Activated CD8-positive, alpha-beta memory T cell treated with anti-CD3 and anti-CD28 coated beads for 4 hours (primary cell): ENCODE measurements at places on chromosomes 12 and 14.

GRCh38 chr14:50013198-50013918 is 103.0 kb downstream of the VCPKMT start:
- DNase-seq: no peak

DNA sequence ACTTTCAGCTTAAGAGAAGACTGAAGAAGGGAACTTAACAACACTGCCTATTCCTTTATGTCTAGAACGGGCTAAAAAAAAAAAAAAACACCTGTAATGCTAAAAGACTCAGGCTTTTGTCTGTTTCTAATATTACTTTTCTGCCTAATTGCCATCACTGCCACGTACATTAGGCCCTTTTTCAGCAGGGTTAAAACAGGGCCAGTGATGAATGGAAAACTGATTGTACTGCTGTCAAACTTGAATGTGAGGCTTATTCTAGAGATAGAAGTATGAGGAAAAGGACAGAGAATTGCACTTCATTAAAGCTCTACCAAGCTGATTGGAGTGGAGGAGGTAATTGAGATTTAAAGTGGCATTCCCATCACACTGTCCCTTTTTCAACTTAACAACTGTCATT is 535.8 kb downstream of the PRKD1 start:
- DNase-seq: no peak

- DNase-seq: no peak
Observed at GRCh38 chr14:30921305-30921704, 46.9 kb downstream of the COCH start.

DNA sequence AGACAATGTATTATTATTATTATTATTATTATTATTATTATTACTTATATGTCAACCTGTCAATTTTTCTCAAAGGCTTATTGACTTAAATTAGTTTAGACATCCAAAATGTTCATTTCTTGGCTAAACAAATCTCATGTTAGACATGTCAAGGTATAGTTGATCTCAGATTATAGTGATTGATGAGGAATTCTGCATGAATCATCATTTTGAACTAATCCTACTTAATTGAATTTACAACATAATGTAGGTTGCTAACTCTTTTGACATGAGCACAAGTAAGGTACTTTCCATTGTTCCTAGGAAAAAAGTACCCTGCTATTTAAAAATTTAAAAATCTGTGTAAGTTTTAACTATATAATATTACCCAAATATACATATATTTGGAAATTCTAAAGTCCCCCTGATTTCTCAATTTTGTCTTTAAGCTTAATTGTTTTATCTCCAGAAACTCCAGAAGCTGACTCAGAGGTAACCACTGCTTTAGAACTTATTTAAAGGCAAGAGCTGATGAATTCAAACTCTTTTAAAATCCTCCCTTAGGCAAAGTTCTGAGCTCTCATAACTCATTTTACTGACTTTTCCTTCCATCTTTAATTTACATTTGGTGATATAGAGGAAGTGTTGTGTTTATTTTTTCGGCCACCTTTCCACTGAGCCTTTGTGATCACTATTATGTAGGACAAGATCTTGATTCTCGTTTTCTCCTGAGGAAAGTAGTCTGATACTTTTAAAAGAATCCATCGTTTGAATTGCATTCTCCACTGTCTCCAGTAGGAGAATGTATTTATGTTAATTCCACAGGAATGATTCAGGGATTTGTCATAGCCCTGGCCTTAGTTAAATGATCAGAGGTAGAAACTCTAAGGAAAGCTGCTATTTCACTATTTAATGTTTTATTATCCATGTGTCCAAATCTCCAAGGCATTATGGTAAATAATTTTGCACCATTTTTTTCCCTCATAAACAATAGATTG is 1304.5 kb downstream of the AACS start:
- no peak for DNase-seq

GRCh38 chr12:52521568-52522266 is 1.5 kb upstream of the KRT5 start:
- DNase-seq: no peak

- DNase-seq: no peak
Observed at GRCh38 chr14:22403296-22403695, 185.7 kb downstream of the DAD1 start.

GRCh38 chr14:22898302-22899090 is 15.5 kb downstream of the REM2 start:
- DNase-seq: no peak

GRCh38 chr12:112165624-112166023 is 40.3 kb downstream of the TRAFD1 start:
- no peak for DNase-seq

DNA sequence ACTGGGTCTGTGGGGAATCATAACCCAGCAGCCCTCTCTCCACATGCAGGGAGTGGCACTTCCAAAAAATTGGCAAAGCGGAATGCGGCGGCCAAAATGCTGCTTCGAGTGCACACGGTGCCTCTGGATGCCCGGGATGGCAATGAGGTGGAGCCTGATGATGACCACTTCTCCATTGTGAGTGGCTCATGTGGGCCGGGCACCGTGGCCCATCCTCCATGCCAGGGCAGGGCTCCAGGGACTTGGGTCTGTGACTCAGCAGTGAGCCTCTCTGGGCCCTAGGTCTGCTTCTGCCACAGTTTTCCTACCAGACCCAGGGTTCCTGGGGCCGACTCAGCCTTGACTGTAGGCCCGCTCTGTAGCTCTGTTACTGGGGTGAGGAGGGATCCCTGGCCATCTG is 2.2 kb downstream of the NPFF start:
- no peak for DNase-seq

DNA sequence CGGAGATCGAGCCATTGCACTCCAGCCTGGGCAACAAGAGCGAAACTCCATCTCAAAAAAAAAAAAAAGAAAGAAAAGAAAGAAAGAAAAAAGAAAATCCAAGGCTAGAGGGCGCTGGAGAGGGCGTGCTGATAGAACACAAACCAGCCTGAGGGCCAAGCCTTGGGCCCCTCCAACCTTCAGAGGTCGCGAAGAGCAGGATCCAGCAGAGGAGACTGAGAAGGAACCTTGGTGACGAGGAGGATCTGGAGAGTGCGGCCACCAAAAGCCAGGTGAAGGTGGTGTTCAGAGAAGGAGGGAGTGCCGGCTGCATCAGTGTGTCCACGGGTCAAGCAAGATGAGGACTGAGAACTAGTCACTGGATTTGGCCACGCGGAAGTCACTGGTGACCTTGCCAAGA is 4.1 kb upstream of the DYNC1H1 start:
- no peak for DNase-seq

DNA sequence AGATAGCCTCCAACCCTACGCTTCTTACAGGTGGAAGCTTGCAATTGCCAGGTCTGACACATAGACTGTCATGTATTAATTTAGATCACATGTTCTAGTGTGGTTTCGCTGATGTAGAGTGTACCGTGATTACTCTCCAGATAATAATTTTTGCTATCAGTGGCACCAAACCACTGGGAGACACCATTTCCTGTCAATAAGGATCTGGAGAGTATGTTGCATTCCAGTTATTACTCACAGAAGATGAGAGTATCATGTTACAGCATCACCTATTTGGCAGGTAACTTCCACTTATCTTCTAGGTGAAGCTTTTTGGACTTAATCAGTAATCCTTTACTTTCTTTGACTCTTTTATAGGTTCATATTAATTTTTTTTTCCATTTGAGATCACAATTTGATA is 147.2 kb downstream of the HELB start:
- no peak for DNase-seq

- no peak for DNase-seq
Observed at GRCh38 chr12:29309320-29309902, 71.6 kb downstream of the ERGIC2 start.

DNA sequence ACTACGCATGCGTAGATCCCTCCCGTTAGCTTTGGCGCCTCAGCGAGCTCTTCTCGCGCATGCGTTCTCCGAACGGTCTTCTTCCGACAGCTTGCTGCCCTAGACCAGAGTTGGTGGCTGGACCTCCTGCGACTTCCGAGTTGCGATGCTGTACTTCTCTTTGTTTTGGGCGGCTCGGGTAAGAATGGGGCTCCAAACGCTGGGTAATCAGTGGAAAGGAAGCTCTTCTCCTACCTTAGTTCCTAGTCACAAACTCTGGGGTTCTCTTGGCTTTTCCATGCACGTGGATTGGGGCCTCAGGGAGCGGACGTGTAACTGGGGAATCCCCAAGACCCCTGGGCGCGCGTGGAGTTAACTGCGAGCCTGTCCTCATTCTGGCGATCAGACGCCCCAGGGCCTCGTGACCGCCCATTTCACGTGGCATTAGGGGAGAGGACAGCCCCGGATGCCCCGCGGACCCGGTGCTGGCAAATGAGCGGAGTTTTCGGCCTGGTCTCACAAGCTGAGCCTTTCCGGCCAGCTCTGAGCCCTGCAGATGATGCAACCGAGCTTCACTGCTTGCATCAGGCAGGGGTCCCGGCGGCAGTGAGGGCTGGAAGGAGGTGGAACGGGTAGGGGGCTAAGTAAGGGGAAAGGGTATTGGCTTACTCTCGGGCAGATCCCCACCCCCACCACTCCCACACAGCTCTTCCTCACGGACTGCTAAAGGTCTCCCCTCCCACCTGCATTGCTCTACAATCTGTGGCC is at the start of gene SHMT2:
SHMT2 (plus strand) TSS at position 78 of the 747 bp plus-strand sequence; CDS start at position 146, 68 bp downstream.
- peak; percentile 93 for DNase-seq

DNA sequence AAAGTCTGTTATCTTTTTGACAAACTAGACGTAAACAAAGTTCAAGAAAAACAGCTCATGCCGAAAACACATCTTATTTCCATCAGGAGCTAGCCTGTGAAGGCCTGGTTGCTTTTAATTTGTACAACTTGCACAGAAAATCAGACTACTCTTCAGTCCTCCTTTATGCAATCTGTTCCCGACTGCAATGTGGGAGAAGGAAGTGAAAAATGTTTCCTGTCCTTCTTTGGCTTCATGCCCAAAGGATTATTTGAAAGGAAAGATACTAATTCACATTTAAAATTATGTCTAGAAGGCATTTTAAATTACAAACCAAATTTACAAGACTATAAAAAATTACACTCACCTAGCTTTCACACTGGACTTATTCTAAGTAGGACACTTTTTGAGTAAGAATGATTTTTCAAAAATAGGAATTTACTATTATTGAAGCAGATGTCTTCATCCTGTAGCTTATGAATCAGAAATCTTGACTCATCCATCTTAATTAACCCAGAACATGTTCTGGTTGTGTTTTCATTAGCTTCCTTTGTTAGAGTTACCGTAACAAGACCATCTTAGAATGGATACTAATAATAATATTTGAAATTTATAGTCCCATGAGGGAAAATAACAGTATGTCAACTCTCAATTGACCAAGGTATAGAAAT is 272.6 kb downstream of the PRKD1 start:
- DNase-seq: no peak

- DNase-seq: no peak
Observed at GRCh38 chr12:100959481-100959880, 164.9 kb downstream of the ANO4 start.

DNA sequence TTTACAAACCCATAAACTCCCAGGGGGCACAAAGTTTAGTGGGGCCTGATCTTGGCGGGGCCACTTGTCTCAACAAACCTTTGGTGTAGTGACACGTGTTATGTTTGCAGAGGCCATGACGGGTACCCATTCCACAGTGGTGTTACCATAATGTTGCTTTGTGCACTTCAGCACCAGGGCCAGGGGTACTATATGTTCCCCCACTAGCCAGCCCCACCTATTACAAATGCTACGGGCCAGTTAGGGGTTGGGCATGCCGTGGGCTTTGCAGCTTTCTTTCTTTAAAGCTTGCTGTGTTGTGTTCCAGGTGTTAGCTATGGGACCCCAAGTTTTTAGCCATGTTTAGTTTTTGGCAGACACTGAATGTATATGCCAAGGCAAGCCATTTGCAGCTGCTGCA is 30.8 kb upstream of the G2E3 start:
- no peak for DNase-seq

DNA sequence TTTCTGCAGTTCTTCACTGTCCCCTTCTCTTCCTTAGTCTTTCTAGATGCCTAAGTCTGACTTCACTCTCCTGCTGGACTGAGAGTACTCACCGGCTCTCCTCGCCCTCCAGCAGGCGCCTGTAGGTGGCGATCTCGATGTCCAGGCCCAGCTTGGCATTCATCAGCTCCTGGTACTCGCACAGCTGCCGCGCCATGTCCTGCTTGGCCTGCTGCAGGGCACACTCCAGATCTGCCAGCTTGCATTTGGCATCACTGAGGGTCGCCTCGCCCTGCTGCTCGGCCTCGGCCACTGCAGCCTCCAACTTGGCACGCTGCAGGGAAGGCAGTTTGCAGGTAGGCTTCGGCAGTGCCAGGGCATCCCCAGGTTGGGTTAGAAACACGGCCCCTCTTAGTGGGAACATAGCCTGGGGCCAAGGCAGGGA is 5.2 kb downstream of the KRT84 start:
- no peak for DNase-seq

DNA sequence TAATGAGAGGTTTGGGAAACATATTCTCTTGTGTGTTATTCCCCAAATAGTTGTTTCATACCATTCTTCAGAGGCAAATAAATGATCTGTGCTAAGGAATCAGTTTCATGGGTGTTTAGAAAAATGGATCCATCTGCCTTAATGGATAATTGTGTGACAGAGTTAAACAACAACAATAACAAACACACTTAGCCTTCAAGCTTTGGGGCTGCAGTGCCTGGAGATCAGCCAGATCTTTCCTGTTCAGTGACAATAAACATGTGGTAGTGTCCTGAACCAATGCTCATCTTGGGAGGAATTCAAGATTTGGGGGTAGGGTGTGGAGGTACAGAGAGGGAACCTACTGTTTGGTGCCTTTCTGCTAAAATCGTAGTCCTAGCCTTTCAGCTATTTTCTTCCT is 93.7 kb upstream of the PRICKLE1 start:
- no peak for DNase-seq

DNA sequence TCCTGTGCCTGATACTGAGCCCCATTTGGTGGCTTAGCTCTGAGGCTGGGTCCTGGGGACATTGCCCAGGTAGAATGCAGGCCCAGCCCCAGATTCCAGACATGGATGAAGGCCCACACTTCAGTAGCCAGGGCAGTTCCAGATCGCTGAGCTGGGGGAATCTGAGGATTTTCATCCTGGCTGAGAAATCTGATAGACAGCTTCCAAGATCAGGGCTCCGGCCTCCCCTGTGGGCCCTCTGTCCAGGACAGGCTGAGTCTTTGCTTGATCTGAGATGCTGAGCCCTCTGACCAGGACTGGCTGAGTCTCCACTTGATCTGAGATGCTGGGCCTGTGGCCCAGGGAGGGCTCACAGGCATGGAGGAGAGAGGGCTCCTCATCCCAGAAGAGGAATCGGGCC is 3.3 kb upstream of the RASAL1 start:
- no peak for DNase-seq
